OCI-M1 (cell line): ENCODE measurements at places on chromosomes 2 and 18.

GRCh38 chr18:64337018-64337417 lies 188.1 kb upstream of the LINC00305 start:
- peak; percentile 47 for DNase-seq

GRCh38 chr2:71530211-71530610 lies 76.8 kb downstream of the DYSF start:
- no peak for DNase-seq

DNA sequence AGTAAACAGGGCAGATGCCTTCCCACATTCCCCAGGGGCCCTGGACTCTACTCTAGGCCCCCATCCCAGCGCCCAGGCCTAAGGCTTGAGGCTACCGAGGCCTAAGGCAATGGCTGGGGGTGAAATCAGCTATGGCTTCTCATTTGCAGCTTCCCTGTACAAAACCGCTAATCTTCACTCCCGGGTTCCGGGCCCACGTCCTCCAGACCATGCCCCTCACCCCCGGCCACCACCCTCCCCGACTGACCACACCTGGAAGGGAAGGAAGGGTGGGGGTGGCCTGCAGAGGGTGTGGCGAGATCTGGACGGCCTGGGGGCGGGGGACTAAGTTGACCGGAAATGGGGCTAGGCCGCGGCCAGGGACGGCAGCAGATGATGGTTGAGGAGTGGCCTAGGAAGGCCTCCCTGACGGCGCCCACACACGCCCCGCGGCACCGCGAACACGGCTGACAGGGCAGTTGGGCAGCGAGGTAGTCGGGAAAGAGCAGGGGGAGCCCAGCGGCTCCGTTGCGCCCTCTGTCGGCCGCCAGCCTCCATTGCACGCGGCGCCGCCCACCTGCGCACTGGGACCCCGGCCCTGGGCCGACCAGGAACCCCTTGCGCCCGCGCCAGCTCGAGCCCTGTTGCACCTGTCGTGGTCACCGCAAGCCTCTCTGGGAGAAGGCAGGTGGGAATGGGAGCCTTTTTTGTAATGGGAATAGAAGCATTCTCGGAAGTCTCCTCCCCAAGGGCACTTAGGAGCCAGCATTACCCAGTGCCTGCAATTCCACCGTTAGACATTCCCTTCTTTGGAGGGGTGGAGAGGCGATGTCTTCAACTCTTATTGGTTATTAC lies 117.1 kb upstream of the STPG4 start:
- DNase-seq, result peak; percentile 72

DNA sequence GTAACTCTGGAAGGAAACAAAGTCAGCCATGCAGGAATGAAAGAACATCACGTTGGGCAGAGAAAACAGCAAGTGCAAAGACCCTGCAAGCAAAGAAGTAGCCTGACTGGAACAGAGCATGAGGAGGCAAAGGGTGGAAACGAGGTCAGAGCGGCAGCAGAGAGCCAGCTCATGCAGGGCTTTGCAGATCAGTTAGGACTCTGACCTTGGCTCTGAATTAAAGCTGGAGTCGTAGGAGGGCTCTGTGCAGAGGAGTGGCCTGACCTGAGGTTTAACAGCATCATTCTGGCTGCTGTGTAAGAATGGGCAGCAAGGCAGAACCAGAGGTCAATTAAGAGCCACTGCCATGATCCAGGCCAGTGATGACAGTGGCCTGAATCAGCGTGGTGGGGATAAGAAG lies 220.7 kb downstream of the PRKCE start:
- DNase-seq, result no peak

DNA sequence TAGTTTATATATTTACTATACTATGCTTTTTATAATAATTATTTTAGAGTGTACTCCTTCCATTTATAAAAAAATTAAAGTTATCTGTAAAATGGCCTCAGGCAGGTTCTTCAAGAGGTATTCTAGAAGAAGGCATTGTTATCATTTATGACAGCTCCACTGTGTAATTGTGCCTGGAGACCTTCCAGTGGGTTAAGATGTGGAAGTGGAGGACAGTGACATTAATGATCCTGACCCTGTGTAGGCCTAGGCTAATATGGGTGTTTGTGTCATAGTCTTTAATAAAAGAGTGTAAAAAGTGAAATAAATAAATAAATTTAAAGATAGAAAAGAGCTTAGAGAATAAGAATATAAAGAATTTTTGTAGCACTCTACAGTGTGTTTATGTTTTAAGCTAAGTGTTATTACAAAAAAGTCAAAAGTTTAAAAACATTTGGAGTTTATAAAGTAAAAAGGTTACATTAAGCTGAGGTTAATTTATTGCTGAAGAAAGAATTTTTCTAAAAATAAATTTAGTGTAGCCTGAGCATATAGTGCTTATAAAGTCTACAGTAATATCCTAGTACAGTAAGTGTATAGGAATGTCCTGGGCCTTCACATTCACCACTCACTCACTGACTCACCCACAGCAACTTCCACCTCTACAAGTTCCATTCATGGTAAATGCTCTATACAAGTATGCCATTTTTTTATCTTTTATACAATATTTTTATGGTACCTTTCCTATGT lies 190.0 kb upstream of the SESTD1 start:
- DNase-seq, result no peak

- no peak for DNase-seq
Observed at GRCh38 chr18:6638447-6638846, 91.1 kb upstream of the ARHGAP28 start.

- DNase-seq, result no peak
Observed at GRCh38 chr2:131023758-131024157, 69.5 kb downstream of the FAM168B start.

DNA sequence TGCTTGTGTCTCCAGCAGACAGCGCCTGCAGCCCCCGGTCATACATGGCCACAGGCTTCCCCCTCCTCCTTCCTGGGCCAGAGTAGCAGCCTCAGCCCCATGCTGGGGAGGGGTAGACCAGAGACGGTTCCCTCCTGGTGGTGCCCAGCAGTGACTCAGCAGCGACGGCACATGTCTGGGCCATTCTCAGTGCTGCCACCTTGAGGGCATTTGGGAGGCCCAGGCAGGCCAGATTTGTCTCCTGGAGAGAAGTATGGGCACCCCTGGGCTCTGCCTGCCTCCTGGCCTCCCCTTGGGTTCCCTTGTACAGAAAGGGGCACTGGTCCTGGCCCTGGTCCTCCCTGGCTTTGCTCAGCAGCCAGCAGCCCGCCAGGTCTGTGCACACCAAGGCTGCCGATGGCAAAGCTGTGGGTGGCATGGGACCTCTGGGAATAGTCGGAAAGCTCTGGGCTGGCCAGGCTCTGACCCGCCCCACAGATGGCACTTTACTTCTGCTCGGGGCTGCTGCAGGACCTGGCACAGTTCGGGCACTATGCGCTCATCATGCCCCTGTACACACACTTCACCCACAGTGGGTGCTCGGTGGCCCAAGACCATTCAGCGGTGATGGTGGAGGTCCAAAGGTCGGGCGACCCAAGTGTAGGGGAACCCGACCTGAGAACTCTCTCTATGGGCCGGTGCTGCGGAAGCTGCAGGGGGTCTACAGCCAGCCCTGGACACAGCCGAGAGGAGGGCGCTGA lies 11.4 kb upstream of the ALPI start:
- DNase-seq, result peak; percentile 62

GRCh38 chr2:44479127-44479887 lies 117.6 kb downstream of the CAMKMT start:
- DNase-seq, result peak; percentile 89

DNA sequence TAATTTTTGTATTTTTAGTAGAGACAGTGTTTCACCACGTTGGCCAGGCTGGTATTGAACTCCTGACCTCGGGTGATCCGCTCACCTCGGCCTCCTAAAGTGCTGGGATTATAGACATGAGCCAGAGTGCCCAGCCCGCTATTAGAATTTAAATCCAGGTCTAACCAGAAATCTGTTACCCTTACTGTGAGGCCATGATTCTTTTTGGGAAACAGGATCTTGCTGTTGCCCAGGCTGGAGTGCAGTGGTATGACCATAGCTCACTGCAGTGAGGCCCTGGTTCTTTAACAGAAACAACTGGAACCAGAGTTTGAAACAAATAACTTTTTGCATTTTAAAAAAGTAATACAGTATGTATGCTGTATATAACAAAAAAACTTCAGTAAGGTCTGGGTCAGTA lies 75.7 kb downstream of the NOL10 start:
- no peak for DNase-seq

GRCh38 chr2:155665704-155666103 lies 666.8 kb downstream of the NR4A2 start:
- DNase-seq, result no peak
